WTC11 (cell line): ENCODE measurements at places on chromosomes 7 and 10. TPM values are rescaled to one million over a fixed set of nuclear protein-coding genes. Genes with fewer than 3 reads are reported as not detected.
A peak's percentile ranks its signal among the peaks of the same experiment; 100 is the strongest.

The ITIH5 gene
- 3.1 to 3.8 TPM (median 3.6 TPM) in 3 replicates for total RNA-seq

The ANKRD2 gene
- not detected in 3 replicates for total RNA-seq

The TAS2R3 gene
- 0.71 to 1.5 TPM (median 1.2 TPM) in 3 replicates for total RNA-seq

The OPN1SW gene
- not detected in 3 replicates for total RNA-seq

The NPC1L1 gene
- total RNA-seq = 0.15 to 0.18 TPM (median 0.16 TPM) in 3 replicates

The POT1 gene
- 20.2 to 24.7 TPM (median 21.9 TPM) in 3 replicates for total RNA-seq

- no peaks in the 10 kb centered on the region for H3K36me3 ChIP-seq
- H3K4me1 ChIP-seq = peaks cover 39% of the 10 kb centered on the region
- DNase-seq = no peak
- no peaks in the 10 kb centered on the region for H3K27me3 ChIP-seq
These were observed 108.3 kb upstream of the FEZF1 start for GRCh38 chr7:122412883-122413282.

DNA sequence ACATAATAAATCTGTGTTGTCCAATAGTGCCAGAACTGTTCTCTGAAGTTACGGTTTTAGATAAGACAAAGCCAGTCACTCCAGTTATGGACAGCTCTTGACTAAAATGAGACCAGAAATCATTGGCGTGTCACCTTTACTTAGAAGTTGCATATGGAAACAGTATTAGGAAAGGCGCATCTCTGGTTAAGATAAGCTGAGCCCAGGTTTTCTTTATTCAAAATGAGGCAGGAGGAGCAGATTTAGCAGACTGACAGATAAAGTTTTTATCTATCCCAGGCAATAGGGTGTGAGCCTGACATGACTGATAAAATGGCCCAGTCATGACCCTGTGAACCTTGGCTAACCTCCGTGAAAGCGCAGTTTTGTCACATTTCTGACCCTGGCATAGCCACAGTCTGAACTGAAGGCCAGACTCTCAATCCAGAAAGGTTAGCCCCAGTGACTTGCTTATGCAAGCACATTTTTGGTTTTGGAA lies 4.2 kb downstream of the CYP26A1 start:
- H3K27me3 ChIP-seq = peaks cover 67% of the 10 kb centered on the region
- no peak overlapping the region for H3K4me3 ChIP-seq
- no peak overlapping the region for H3K27ac ChIP-seq
- peaks cover 32% of the 10 kb centered on the region for H3K4me1 ChIP-seq
- no peak for DNase-seq

DNA sequence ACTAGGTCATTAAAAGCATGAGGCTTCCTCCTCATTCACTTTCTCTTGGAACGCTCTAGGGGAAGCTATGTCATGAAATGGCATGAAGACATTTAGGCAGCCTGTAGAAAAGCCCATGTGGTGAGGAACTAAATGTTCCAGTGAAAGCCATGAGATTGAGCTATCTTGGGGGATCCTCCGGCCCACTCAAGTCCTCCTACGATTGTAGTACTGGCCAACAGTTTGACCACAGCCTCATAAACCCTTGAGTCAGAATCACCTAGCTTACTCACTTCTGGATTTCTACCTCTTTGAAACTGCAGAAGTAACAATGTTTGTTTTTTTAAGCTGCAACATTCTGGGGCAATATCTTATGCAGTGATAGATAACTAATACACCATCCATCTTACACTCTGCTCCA lies 605.1 kb downstream of the SORCS1 start:
- no peak overlapping the region for H3K4me3 ChIP-seq
- peaks cover 23% of the 10 kb centered on the region for H3K4me1 ChIP-seq
- no peak for DNase-seq
- peaks cover 5% of the 10 kb centered on the region; the same call in 1 of the 2 replicates for H3K27me3 ChIP-seq

DNA sequence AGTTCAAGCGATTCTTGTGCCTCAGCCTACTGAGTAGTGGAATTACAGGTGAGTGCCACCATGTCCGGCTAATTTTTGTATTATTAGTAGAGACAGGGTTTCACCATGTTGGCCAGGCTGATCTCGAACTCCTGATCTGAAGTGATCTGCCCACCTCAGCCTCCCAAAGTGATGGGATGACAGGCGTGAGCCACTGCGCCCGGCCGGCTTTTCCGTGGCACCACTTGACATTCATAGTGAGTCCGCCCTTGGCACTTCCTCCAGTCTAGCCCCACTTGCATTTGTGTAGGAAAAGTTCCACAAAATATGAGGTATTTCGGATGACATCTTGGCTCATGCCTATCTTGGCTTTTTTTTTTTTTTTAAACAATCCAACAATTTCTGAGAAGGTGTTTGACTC lies 128.1 kb upstream of the ACBD5 start:
- H3K4me1 ChIP-seq = no peaks in the 10 kb centered on the region
- H3K27me3 ChIP-seq = no peaks in the 10 kb centered on the region
- DNase-seq = no peak
- H3K27ac ChIP-seq = no peak overlapping the region
- H3K4me3 ChIP-seq = no peak overlapping the region
- H3K36me3 ChIP-seq = no peaks in the 10 kb centered on the region

DNA sequence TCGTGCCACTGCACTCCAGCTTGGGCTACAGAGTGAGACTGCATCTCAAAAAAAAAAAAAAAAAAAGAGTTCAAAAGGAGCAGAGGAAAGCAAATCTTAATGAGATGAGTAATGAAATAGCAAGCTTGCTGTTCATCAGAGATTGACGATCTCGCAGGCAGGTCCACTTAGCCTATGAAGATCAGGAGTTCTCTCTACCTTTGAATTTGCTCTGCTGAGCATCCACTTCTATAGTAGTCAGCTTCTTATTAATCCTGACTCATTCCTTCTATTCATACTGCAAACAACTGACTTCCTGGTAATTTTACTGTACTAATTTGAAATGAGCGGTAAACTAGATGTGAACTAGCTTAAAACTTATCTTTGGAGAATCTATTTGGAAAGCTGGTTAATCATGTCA lies 1014.6 kb downstream of the GATA3 start:
- no peaks in the 10 kb centered on the region for H3K4me1 ChIP-seq
- no peak for DNase-seq
- H3K36me3 ChIP-seq = no peaks in the 10 kb centered on the region
- no peak overlapping the region for H3K27ac ChIP-seq
- no peak overlapping the region for H3K4me3 ChIP-seq

GRCh38 chr10:18368273-18368672 lies 228.0 kb downstream of the CACNB2 start:
- H3K27me3 ChIP-seq = no peaks in the 10 kb centered on the region
- H3K36me3 ChIP-seq = no peaks in the 10 kb centered on the region

- DNase-seq = peak; percentile 19
- no peaks in the 10 kb centered on the region for H3K36me3 ChIP-seq
- peaks cover 47% of the 10 kb centered on the region for H3K4me1 ChIP-seq
- no peak overlapping the region for H3K27ac ChIP-seq
These were observed 153.3 kb downstream of the UBE2H start for GRCh38 chr7:129799350-129799955.

DNA sequence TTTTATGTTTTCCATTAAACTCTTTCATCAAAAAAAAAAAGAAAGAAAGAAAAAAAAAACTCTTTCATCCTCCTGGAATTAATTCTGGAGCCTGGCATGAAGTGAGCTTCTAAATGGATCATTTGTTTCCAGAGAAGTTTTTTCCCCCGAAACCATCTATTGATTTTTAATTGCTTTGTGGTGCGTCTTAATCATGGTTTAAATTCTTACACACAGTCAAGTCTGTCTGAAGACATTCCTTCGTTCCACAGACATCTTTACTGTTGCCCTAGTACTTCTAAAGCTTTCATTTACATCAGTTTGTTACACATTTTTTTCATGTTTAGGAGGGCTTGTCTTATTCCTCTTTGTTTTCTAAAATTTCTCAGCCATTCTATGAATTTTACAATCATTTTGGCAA lies 493.4 kb upstream of the FOXK1 start:
- no peak overlapping the region for H3K27ac ChIP-seq
- DNase-seq = no peak
- H3K27me3 ChIP-seq = no peaks in the 10 kb centered on the region
- H3K36me3 ChIP-seq = peaks cover 6% of the 10 kb centered on the region; the same call in 1 of the 2 replicates
- 0 out of 2 replicates have a peak, but pooled peaks cover 3% of the 10 kb centered on the region for H3K4me1 ChIP-seq

- no peak overlapping the region for H3K27ac ChIP-seq
- no peak for DNase-seq
- H3K36me3 ChIP-seq = no peaks in the 10 kb centered on the region
- H3K4me3 ChIP-seq = no peak overlapping the region
- no peaks in the 10 kb centered on the region for H3K27me3 ChIP-seq
- no peaks in the 10 kb centered on the region for H3K4me1 ChIP-seq
These were observed 68.8 kb downstream of the VTI1A start for GRCh38 chr10:112515852-112516251.
